ENCODE measurements at places on chromosomes 7 and 10.

- H3K4me3 ChIP-seq = peak within 1 kb of the TSS; percentile 76
- peak within 1 kb of the TSS; percentile 72 for H3K27ac ChIP-seq
- no peaks in the 10 kb centered on the region for H3K27me3 ChIP-seq
- DNase-seq = peak; percentile 69
- H3K4me1 ChIP-seq = peaks cover 20% of the 10 kb centered on the region
- H3K36me3 ChIP-seq = no peaks in the 10 kb centered on the region
These were observed at the start of gene C10orf67 for GRCh38 chr10:23344241-23344841. TSS of gene C10orf67 (minus strand) at chr10:23344797. CDS start at chr10:23344774, 23 bp downstream.

GRCh38 chr10:70324339-70324861 lies 40.6 kb upstream of the NPFFR1 start:
- H3K36me3 ChIP-seq = no peaks in the 10 kb centered on the region
- no peak overlapping the region for H3K4me3 ChIP-seq
- DNase-seq = no peak
- H3K27ac ChIP-seq = no peak overlapping the region
- peaks cover 8% of the 10 kb centered on the region for H3K4me1 ChIP-seq
- H3K27me3 ChIP-seq = no peaks in the 10 kb centered on the region

DNA sequence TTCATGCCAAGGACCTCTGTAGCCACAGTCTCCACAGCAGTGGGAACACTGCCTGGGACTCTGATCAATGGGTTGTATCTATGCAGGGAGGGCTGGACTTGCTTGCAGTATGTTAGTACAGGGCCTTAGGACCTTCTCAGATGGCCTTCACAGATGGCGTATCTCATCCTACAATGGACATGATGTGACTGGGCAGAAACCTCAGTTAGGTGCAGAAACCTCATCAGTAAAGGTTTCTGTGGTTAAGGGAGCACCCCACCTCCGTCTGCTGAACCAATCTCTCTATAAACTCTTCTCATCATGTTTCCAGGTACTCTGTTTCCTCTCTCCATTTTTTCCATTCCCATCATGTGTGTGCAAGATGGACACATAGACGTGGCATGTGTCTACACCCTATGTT lies 154.9 kb downstream of the EVX1 start:
- peaks cover 21% of the 10 kb centered on the region for H3K27me3 ChIP-seq
- H3K36me3 ChIP-seq = no peaks in the 10 kb centered on the region
- H3K27ac ChIP-seq = no peak overlapping the region
- H3K4me1 ChIP-seq = no peaks in the 10 kb centered on the region
- DNase-seq = no peak
- no peak overlapping the region for H3K4me3 ChIP-seq

DNA sequence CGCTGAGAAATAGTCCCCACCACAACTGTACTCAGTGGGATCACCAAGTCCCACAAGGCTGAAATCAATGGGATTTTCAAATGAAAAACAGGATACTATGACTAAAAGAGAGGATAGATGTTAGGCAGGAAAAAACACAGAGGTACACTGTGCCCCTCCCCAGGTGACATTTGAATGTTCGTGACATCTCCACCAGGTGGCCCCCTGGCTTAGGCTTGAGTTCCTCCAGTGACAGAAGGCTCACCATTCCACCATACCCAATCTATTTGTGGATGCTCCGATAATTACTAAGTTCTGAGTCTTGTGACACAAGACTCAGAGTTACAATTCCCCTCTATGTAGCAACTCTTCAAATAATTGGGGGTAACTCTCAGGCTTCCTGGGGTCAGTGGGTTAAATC lies 77.5 kb upstream of the KCNMA1 start:
- H3K27me3 ChIP-seq = no peaks in the 10 kb centered on the region
- H3K4me3 ChIP-seq = no peak overlapping the region
- no peaks in the 10 kb centered on the region for H3K36me3 ChIP-seq
- H3K27ac ChIP-seq = no peak overlapping the region
- no peak for DNase-seq

GRCh38 chr7:72924386-72924732 lies 536 bp upstream of the POM121 start:
- no peaks in the 10 kb centered on the region for H3K27me3 ChIP-seq
- peak overlapping the region; percentile 78 for H3K4me3 ChIP-seq
- H3K27ac ChIP-seq = peak overlapping the region; percentile 87

DNA sequence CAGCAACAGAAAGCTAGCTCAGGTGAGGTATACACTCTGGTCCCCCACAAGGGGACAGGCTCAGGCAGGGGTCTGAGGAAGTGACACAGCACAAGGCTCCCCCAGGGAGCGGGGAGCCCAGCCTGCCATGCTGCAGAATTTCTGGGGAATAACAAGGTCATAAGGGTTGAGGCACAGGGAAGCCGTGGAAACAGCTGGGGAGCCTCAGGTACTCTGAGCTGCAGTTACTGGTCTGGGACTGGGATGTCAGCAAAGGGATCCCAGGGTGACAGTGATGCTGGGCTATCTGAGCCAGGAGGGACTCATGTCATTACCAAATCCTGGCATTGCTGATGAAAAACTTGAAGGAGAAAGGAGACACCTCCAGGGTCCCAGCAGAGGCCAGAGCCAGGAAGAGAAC lies 64.4 kb upstream of the NANOS1 start:
- no peak for DNase-seq
- no peaks in the 10 kb centered on the region for H3K36me3 ChIP-seq
- no peaks in the 10 kb centered on the region for H3K4me1 ChIP-seq

DNA sequence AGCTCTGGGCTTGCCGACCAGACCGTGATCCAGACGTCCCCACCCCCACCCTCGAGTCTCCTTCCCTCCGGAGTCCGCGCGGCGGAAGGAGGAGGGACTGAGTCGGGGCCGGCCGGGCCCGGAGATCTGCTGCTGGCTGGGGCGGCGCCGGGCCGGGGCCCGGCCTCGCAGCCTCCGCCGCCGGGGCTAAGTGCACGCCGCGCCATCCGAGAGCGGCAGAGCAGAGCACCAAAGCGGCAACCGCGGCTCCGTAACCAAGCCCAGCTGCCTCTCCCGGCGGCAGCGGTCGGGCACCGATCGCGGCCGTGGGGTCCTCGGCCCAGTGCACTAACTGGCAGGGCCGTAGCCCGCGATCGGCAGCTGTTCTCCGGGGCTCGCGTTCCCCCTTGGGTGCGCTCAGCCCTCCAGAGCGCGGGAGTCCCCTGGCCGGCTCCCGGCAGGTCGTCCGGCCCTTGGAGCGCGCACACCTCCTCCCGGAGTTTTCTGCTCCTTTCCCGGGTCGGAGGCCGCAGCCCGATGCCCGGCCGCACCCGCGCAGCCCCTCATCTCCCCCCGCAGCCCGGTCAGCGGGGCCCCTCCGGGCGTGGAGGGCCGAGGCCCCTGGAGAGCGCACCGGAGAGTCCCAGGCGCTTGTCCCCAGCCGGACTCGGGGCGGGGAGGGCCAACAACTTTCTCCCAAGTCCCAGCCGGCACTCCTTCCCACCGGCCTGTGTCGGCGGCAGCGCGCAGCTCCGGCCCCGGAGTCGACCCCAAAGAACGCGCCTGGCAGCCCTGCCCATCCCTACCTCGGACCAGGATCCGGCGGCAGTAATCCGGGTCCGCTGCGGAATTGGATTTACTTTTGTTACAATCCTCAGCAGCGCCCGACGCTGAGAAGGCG lies 799 bp downstream of the VAX1 start:
- no peak overlapping the region for H3K27ac ChIP-seq
- peaks cover 92% of the 10 kb centered on the region for H3K27me3 ChIP-seq
- no peaks in the 10 kb centered on the region for H3K4me1 ChIP-seq
- no peak overlapping the region for H3K4me3 ChIP-seq
- DNase-seq = peak; percentile 93

Data from osteoblast (primary cell).